ENCODE measurements at places on chromosomes 13 and 19.

DNA sequence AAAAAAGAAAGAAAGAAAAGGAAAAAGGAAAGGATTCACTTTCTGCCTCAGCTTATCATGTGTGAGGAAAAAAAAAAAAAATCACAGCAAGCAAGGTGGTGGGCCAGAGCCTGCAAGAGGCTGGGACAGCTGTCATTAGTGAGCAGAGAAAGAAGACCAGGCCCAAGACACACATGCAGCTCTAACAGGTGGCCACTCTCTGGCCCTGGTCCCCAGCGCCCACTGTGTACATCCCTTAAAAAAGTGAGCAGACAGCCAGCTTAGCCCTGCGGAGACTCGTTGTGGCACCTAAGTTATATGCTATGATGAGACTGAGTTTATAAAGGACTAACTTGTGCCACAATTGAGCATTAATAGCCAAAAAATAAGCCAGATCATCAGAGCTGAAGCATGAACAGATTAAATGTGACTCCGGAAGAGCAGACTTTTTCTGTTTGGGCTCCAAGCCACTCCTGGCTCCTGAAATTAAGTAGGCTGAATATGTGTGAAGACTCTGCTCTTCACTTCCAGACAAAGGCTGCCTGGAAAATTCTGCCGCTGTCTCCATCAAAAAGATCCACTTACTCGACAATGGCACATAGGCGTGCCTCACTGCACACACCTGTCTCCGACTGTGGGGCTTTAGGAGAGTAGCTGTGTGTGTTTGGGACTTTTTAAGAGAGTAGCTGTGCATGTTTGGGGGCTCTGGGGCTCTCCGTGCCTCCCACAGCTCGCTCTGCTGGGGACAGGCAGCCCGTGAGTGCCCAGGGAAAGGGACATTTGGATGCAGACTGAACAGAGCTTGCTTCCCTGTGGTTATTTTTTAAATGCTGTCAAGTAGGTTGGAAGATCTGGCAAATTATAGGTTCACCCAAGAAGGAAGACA is 55.0 kb downstream of the LATS2 start:
- DNase-seq = no peak

DNA sequence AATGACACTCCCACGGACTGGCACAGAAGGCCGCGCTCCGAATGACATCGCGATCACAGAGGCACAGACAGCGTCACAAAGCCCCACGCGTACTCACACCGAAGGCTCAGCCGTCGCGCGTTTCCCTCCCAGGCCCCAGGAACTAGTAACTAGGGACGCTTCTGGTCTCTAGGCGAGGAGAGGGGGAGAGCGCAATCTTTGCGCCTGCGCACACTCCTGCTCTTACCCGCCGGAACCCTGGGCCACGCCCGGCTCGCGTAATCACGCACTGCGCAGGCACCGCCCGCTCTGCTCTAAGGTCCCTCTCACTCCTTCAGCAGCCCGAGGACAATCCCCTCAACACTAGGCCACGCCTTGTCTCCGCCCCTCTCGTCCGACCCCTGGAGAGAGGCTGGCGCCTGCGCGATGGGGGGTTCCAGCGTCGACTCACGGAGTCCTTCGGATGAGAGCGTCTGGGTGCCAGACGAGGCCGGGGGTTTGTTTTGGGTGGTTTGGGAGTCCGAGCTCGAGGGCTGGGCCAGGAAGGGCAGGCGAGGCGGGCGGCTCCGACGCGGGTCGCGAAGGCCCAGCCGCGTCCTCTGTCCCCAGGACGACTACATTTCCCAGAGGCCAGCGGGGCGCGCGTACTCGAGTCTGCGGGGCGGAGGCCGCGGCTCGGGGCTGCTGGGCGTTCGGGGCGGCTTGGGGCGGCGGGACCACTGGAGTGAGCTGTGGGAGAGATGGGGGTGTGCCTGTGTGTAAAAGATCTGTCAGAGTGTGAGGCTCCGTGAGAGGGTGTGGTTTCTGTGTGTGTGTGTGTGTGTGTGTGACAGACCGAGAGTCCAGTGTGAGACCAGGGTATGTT is at the start of gene ZNF471:
Gene ZNF471 (plus strand): TSS at position 410 of the 844 bp plus-strand sequence. CDS start 3,717 bp downstream, outside the sequence.
- DNase-seq = peak; percentile 66

GRCh38 chr13:79772811-79773210 is 291.9 kb downstream of the NDFIP2 start:
- no peak for DNase-seq

- DNase-seq = no peak
Measured at GRCh38 chr13:113020323-113021080, 51.5 kb downstream of the MCF2L start.

Measured in activated CD4-positive, alpha-beta memory T cell treated with anti-CD3 and anti-CD28 coated beads, Interleukin-2, amount 10 ng/mL, durations not matched to agents 7 days and 5 days (primary cell).